Posterior vena cava (tissue), 2 donors: ENCODE measurements at places on chromosomes 6 and 20.

GRCh38 chr20:47936612-47937011 is 151.3 kb upstream of the SULF2 start:
- DNase-seq, result no peak

DNA sequence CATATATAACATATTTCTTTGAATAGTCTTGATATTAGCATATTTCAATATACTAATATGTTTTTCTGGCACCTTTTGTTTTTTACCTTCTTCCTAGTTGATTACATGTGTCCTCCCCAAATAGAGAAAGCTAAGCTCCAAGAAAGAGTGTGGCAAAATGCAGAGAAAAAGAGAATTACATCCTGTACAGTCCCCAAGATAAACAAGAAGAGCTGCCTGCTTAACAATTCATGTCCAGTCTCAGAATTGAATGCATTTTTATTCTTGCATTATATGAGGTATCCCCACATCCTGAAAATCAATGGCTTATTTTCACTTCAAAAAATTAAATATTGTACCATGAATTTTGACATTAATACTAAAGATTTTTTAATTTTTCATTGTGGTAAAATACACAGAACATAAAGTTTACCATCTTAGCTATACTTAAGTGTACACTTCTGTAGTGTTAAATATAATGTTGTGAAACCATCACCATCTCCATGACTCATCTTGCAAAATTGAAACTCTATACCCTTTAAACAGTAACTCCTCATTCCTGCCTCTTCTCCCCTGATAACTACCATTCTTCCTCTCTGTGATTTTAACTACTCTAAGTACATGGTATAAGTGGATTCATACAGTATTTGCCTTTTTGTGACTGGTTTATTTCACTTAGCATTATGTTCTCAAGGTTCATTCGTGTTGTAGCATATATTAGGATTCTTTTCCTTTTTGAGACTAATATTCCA is 490.3 kb downstream of the COL12A1 start:
- no peak for DNase-seq

- DNase-seq, result no peak
These were observed 17.4 kb upstream of the AKAP7 start for GRCh38 chr6:131117878-131118277.

DNA sequence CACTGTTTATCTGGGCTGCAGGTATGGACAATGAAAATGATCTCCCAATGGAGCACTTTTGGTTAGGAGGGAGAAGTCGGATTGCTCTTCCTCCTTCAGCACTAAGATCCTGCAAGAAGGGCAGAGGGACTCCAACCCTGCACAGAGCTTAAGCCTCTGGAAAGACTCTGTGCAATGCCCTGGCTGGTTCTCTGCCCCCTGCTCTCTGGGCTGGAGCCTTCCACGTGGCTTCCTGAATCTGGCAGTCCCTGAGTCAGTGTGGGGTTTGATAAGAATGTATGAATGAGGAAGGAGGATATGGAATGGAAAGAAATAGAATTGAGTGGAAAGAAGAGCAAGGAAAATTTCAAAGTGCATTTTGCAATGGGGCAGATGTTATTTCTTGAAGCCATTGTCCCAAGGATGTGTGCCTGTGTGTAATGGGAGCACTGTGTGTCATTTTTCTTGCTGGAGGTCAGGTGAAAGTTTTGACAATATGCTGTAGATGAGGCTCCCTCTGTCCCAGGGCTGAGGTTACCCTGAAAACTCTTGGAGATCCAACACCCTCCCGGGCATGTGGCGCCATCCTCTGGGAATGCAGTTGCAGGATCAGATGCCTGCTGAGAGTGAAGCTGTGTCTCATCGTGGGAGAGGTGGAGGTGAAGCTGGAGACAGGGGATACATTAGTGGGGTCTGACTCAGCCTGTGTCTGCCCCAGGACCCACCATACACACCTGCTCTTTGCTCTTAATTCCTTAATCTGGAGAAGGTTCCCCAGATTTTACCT is 16.3 kb upstream of the CST9L start:
- DNase-seq, result no peak

- DNase-seq, result no peak
These were observed 31.4 kb downstream of the ACSS2 start for GRCh38 chr20:34907616-34908469.

GRCh38 chr6:50699051-50699775 is 14.1 kb upstream of the TFAP2D start:
- DNase-seq, result no peak

- DNase-seq, result no peak
These were observed 76.7 kb downstream of the CEP162 start for GRCh38 chr6:84150705-84151104.

- no peak for DNase-seq
These were observed 52.0 kb upstream of the FANCE start for GRCh38 chr6:35400111-35400510.

- DNase-seq, result no peak
These were observed 106.2 kb upstream of the ARMC2 start for GRCh38 chr6:108742041-108742440.

DNA sequence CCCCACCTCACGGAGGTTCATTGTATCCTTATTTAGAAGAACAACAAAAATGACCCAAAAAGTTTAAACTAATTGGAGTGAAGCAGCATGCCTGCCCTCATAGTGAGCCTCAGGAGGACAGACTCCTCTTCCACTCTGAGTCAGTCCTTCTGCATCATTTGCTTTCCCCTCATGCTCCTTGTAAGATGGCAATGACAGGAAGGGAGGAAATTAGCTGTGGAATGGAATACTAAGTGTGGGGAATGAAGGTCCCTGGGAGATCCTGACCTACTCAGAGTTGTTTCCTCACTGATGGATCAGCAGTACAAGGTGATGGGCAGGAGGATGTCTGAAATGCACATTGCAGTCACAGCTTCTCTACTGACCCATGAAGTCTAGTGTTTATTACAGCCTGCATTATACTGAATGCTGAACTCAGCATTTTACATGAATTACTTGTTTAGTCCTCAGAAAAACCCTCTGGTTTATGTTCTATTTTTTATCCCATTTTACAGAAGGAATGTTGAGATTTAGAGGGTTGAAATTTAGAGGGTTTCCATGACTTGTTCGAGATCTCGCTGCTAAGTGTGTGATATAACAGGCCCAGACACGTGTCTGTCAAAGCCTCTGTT is 212.0 kb upstream of the PCSK2 start:
- DNase-seq, result no peak

- DNase-seq, result no peak
These were observed at the start of gene WFDC2 for GRCh38 chr20:45469336-45470261. Gene WFDC2, plus strand, starts transcription at chr20:45469753. Its CDS starts 29 bp downstream, at chr20:45469782.

- DNase-seq, result no peak
These were observed 949 bp downstream of the TXLNB start for GRCh38 chr6:139290787-139291311.

DNA sequence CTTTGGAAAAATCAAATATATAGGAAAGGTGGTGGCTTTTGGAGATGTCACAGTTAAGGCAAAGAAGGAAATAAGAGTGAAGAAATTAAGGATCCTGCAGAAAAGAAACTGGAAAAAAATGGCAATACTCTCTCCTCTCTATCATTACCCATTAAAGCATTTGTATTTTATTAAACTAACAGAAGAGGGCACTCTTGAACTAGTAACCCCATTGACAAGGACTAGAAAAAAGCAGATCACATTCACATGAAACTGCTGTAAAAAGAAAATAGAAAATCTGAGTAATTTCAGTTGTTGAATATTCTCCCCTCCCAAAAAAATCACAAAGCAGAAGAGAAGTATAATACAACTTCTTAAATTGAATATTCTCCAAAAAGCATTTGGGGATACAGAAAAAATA is 104.1 kb upstream of the SLC35B3 start:
- DNase-seq, result no peak

DNA sequence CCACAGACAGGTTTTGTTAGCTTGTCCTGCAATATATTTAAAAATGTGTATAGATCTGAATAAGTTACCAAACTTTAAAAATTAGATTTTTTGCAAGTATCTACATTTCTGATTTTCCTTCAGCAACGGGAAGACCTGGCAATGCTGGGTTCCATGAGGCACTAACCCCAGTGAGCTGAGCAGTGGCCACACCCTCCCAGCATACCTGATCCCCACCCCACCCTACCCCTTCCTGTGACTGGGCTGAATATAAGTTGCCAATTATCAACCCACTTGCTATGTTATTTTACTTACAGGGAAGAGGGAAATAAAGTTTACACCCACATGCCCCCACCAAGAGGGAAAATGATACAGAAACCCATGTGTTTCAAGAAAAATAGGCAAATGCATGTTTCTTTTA is 70.3 kb upstream of the RALGAPA2 start:
- DNase-seq, result no peak

GRCh38 chr6:166610069-166610468 is 17.0 kb downstream of the RPS6KA2 start:
- no peak for DNase-seq

- no peak for DNase-seq
These were observed 68.8 kb downstream of the AGPAT4 start for GRCh38 chr6:161204866-161205557.

GRCh38 chr6:2562721-2563451 is 187.8 kb downstream of the MYLK4 start:
- no peak for DNase-seq

DNA sequence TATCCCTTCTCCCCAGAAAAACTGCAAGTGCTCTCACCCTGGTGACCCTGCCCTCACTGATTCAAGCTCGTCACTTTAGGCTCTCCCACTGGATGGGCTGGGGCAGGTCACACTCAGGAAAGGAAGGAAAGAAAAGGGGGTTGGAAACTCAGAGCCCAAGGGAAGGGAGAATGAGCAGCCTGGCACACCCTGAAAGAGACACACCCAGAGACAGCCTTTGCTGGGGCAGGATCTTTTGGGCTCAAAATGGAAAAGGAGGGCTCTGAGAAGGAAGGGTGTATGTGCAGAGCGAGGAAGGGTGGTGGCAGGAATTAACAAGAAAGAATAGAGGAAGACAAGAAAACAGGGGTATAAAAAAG is 2.5 kb downstream of the PPP1R18 start:
- DNase-seq, result peak; percentile 40

DNA sequence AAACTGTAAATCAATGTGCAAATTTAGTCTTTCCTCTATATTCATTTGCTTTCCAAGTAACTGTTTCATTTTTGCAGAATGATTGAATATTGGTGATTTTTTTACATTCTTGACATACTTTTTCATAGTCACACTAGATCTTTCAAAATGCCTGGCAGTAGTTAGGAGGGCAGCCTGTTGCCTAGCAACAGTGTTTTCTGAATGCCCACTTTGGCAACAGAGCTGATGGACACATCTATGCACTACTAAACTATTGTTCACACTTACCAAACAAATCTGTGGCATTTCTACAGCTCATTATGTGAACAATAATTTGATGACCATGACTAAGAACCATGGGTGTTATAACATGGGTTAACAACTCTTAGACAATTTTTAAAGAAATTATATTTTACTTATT is 438.0 kb upstream of the IMPG1 start:
- no peak for DNase-seq

GRCh38 chr20:55353206-55353605 is 652.1 kb downstream of the CBLN4 start:
- DNase-seq, result no peak

DNA sequence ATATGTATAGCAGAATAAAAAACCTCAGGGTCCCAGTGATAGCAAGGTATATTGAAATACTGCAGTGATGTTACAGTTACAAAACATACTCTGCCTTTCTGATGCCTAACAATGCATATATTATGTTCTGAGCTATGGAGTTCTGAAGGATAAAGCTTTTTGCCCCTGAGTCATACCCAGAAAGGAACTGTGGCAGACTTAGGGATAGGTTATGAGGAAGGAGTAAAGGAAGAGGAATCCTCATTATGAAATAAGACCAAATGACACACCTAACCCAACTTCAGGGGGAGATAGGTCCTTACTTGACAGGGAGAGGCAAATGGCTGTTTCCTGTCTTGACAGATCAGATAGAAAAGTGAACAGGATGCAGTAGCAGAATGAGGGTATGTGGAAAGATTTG is 940.6 kb upstream of the FLRT3 start:
- no peak for DNase-seq

GRCh38 chr6:119686240-119686639 is 336.7 kb upstream of the MAN1A1 start:
- DNase-seq, result no peak

DNA sequence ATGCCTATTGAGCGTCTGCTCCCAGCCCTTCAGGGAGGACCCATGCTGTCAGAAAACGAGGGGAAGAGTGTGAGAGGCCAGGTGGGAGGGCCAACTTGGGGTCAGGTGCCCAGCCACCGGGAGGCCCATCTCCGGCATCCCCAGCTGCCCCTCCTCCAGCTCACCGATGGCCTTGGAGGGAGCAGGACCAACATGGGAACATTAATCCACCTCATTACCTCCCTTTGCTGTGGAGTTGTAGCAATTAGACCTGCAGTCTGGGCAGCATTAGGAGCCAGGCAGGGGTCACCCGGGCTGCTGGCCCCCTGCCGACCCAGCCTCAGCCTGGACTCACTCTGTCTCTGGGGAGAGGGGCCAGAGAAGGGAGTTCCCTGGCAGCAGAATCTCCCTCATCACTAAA is 25.1 kb downstream of the DLGAP4 start:
- no peak for DNase-seq

GRCh38 chr6:31010393-31011060 is at the start of gene MUC22:
Gene MUC22, plus strand, starts transcription at chr6:31010474. Its CDS starts 233 bp downstream, at chr6:31010707.
- DNase-seq, result no peak

GRCh38 chr6:170132011-170132521 is 158.8 kb downstream of the DLL1 start:
- DNase-seq, result peak; percentile 76

DNA sequence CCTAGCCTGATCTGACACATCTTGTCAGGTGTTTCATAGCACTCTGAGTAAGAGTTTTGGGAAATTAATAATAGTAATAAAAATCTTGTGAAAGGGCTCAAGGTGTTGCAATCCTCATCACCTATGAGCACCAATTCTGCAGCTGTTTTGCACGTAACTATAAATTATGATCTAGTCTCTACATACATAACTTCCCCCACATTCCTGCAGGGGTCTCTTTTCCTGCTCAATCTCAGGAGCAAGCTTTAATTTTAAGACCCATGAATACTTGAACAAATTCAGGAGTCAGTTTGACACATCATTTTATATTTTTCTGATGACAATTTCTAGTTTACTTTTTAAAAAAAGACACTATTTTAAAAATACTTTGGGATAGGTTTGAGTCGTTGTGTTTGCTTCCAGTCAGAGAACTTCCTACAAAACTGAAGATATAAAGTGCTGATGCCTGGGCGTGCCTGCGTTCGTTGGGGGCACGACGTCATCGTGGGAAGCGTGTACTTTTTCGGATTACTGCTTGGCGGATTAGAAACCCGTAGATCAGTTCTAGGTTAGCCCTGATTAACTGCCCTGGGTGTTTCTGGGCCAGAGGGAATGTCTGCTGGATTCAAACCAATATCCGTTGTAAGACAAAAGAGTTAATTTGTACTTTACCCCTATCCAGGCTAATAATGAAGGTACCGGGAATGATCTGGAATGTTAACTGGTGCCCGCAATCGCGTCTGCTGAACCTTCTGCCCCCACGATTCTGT is 1.0 kb upstream of the E2F3 start:
- DNase-seq, result no peak

DNA sequence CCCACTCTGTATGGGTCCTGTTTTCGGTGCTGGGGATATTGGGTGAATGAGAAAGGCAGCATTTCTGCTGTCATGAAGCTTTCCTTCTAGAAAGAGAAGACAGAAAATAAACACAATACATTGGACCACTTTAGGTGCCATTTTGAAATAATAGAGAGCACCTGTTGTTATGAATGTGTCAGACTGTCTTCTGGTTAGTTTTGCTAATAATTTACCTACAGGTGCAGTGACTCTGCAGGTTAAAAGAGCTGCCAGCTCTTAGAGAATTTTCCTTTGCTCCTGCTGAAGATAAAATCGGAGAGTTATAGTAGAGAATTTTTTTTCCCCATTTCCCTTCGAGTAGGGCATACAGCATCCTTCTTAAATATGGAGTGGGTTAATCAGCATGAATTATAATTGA is 21.9 kb upstream of the GCLC start:
- no peak for DNase-seq

- DNase-seq, result no peak
These were observed 332.4 kb downstream of the HACE1 start for GRCh38 chr6:104527311-104527710.
